Stimulated activated CD4-positive, alpha-beta T cell treated with anti-CD3 and anti-CD28 coated beads, Interleukin-1b, Interleukin-23, amount 100 ng/mL, for 1 hour (primary cell): ENCODE measurements at places on chromosomes 11 and 22.

DNA sequence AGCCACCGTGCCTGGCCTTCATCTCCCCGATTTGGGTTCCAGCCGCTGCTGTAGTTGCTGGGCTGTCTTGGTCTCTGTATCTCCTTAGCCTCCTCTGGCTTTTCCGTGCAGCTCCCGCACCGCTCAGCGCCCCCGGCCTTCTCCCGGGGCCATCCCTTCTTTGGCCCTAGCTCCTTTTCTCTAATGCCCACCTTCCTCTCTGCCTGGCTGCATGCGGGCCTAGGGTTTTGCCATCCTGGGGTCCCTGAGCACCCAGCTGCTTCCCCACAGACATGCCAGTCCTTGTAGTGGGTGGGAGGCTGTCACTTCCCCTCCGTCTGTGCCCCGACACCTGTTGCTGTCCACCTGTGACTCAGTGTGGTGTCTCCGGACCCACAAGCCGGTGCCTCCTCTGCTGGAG is 36.4 kb downstream of the KCNJ4 start:
- DNase-seq: no peak

DNA sequence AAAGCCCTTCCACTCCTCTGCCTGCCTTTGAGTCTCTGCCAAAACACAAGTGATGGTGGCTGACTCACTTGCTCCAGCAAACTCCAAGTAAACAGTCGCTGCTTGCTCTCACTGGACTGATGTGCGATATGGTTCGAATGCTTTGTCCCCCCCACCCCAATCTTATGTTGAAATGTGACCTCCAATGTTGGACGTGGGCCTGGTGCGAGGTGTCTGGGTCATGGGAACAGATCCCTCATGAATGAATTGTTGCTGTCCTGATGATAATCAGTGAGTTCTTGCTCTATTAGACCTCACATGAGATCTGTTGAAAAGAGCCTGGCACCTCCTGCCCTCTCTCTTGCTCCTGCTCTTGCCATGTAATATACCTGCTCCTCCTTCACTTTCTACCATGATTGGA is 747.9 kb downstream of the OPCML start:
- no peak for DNase-seq

GRCh38 chr22:26941896-26942636 is 284.7 kb downstream of the MIAT start:
- DNase-seq: no peak

- DNase-seq: no peak
Measured at GRCh38 chr11:45054956-45055355, 91.5 kb upstream of the PRDM11 start.

DNA sequence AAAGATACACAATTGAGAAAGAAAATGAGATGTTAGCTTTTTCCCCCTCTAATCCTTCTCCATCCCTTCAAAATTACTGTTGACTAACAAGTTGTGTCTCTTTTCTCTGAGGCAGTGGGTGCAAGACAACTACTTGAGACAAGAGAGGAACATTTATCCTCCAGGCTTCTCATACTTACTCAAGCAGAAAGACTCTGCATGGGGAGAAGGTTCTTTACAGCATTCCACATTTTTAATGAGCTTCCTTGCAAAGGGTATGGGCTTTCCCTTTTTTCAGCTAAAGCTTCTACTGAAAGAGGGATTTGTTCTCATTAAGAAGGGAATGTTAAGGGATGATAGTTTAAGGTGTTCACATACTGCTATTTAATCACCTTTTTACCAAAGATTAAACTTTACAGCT is 47.8 kb downstream of the PAX6 start:
- no peak for DNase-seq

GRCh38 chr11:102981324-102981910 is 25.9 kb upstream of the MMP13 start:
- DNase-seq: no peak

- DNase-seq: no peak
Measured at GRCh38 chr11:109798521-109798920, 294.7 kb upstream of the ZC3H12C start.

DNA sequence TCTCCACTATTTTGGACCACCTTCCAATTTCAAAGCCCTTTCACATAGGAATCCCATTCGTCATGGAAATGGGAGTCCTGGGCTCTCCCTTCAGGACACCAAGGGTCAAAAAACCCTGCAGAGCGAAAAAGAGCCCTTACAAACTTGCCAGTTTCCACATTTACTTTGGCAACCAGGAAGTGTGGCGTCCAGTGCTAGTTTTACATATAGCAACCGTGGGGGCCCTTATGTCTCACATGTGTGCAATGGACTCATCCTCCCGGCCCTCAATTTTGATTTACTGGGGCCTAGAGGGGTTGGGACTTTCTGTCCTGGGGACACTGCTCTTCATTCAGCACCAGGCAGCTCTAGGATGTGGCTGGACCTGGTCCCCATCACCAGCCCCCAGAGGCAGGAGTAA is 33.7 kb downstream of the DAGLA start:
- no peak for DNase-seq

- no peak for DNase-seq
Measured at GRCh38 chr22:33401291-33401690, 343.1 kb upstream of the SYN3 start.

GRCh38 chr11:132910011-132910760 is 622.1 kb downstream of the OPCML start:
- no peak for DNase-seq

DNA sequence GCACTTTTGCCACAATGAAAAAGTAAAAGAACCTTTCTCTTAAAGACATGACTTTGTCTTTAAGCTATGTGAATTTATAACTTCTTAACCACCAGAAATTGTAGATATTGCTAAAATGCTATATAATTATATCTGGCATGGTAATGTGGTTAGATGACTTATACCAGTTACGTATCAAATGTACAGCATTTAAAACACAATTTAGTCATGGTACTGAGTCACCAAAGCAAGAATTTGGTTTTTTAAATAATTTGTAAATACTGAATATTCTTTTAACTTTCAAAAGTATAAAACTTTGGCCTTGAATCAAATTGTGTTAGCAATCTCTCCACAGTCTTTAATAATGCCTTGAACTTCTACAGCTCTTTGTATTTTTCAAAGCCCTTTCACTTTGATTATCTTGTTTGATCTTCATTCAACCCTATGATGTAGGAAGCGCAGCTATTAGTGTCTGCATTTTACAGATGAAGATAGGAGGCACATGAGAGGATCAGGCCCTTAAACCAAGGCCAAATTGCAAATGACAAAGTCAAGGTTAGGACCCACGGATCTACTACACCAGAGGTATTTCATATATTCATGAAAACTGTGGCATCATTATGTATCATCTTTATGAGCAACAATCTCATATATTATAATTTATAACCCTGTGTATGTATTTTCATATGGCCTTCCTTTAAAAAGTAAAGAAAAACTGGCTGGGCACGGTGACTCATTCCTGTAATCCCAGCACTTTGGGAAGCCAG is 4.4 kb upstream of the SYTL2 start:
- DNase-seq: no peak

DNA sequence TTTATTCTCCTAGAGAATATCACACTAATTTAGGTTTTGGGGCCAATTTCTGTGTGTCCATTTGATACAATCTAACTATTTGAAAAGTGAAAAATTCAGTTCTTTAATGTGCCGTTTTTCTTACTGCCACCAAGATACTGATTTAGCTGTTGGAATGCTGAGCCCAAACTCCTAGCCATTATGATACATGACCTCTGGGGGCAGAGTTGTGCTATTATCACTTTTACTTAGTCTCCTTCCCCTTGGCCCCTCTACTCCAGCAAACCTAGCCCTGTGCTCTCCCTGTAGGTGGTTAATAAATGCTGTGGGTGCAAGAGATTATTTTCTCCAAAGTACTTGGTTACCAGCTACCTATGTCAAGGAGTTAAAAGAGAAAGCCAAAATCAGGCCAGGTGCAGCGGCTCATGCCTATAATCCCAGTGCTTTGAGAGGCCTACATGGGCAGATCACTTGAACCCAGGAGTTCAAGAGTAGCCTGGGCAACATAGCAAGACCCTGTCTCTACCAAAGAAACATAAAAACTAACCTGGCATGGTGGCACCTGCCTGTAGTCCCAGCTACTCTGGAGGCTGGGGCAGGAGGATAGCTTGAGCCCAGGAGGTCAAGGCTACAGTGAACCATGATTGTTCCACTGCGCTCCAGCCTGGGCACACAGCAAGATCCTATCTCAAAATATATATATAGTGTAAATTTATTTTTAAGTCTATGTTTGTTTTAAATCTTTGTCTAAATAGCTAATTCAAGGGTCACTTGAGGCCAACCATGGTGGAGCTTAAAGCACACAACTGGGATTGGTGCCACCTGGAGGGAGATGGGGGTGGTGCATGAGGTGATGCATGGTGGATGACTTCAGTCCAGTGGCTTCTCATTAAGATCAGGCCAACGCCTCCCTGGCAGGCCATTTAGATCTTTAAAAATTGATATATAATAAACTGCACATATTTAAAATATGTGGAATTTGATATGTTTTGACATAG is 193.2 kb upstream of the PLET1 start:
- DNase-seq: no peak

DNA sequence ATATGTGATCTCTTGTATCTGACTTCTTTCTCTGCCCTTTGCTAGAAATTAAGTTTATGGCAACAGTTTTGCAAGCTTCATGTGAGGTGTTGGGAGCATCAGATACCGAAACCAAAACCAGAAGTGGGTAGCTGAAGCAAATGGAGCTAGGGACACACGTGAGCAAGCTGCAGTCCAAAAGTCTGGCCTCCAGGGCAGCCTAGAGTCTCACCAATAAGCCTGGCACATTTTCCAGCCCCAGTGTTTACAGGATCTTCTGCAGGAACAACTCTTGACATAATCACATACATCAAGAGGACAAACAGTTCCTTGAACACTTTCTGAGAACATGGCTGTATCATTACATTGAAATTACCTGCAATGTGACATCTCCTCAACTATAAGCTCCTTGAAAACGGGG is 114.1 kb downstream of the LARGE1 start:
- no peak for DNase-seq

GRCh38 chr11:89175796-89176195 is 1.9 kb upstream of the TYR start:
- DNase-seq: no peak

DNA sequence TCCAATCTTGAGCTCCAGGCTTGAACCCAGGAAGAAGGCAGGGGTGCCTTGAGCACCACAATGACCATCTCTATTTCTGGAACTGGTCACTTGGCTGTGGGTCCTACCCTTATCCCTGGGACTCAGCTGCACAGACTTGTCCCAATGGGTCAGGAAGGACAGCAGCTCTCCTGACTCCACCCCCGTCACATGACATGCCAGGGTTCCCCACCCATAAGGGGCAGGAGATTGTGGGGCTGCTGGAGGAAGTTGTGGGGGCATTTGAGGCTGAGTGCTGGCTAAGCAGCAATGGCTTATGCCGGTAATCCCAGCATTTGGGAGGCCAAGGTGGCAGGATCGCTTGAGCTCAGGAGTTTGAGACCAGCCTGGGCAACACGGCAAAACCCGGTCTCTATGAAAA is 56.2 kb downstream of the NFAM1 start:
- DNase-seq: no peak

- DNase-seq: no peak
Measured at GRCh38 chr11:78031629-78032028, 8.6 kb upstream of the KCTD14 start.

- no peak for DNase-seq
Measured at GRCh38 chr11:32034149-32034548, 56.7 kb upstream of the RCN1 start.

DNA sequence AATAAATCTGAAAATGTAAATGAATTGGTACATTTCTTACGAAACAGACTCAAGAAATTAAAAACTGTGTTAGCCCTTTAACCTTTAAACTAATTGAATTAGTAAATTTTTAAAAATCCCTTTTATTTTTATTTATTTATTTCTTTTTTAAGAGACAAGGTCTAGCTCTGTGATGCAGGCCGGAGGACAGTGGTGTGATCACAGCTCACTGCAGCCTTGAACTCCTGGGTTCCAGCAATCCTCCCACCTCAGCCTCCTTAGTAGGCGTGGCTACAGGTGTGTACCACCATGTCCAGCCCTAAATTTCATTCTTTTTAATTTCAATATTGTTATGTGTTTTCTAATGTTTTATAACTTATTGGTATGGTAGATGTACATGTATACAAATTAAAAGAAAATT is 72.6 kb downstream of the MYEOV start:
- no peak for DNase-seq

DNA sequence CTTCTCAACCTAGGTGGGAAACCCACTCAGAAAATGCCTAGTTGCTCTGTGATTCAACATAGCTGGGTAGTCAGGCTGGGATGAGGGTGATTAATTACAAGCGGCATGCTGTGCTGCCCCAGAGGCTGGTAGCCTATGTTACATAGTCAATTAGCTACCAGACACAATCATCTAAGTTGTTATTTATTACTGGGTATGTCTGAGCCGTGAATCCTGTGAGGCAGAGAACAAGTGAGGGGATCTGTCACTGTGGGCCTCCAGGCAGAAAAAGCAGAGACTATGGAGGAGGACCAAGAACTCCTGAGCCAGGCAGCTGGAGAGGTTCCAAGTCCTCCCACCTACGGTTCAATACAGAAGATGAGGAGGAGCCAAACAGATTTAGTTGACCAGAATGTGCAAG is 186.6 kb upstream of the BDNF start:
- no peak for DNase-seq

DNA sequence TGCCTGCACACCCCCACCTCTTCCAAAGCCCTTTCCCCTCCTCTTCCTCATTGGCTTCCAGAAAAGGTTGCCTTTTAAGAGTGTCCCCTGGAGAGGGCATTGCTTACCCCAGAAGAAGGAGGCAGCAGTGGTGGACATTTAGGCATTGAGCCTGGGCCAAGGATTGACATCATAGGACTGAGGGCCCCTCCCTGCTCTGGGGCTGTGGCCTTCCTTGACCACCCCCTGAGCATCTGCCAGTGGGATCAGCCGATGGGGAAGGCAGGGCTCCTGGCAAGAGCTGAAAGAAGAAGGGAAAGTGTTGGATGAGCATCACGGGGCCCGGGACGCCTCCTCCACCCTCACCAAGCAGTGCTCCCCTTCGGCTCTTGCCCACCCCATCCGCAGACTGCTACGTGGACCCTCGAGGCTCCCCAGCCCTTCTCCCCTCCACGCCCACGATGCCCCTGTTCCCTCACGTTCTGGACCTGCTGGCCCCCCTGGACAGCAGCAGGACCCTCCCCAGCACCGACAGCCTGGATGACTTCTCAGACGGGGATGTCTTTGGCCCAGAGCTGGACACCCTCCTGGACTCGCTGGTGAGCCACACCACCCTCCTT is 37.4 kb downstream of the ZC3H7B start:
- DNase-seq: no peak
